Muscle of back (tissue), 13 donors: ENCODE measurements at places on chromosomes 11 and 22. TPM values are rescaled to one million over a fixed set of nuclear protein-coding genes. Genes with fewer than 3 reads are reported as not detected.

DNA sequence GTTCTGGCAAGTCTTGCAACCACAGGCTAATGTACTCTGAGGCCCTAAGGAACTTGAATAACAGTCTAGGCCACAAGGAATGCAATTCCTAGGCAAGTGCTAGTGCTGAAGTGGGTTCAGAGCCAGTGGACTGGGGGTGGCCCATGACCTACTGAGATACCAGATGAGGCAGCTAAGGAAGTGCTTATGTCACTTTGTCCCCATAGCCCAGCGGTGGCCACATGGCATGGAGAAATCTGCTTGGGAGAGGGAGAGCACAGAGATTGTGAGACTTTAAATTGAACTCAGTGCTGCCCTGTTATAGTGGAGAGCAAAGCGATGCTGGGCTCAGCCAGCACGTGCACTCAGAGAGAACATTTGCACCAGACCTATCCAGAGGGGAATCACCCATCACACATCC is 629.5 kb downstream of the JRKL start:
- DNase-seq, result no peak

- DNase-seq, result no peak
Observed at GRCh38 chr11:36447947-36448346, 62.1 kb downstream of the TRAF6 start.

DNA sequence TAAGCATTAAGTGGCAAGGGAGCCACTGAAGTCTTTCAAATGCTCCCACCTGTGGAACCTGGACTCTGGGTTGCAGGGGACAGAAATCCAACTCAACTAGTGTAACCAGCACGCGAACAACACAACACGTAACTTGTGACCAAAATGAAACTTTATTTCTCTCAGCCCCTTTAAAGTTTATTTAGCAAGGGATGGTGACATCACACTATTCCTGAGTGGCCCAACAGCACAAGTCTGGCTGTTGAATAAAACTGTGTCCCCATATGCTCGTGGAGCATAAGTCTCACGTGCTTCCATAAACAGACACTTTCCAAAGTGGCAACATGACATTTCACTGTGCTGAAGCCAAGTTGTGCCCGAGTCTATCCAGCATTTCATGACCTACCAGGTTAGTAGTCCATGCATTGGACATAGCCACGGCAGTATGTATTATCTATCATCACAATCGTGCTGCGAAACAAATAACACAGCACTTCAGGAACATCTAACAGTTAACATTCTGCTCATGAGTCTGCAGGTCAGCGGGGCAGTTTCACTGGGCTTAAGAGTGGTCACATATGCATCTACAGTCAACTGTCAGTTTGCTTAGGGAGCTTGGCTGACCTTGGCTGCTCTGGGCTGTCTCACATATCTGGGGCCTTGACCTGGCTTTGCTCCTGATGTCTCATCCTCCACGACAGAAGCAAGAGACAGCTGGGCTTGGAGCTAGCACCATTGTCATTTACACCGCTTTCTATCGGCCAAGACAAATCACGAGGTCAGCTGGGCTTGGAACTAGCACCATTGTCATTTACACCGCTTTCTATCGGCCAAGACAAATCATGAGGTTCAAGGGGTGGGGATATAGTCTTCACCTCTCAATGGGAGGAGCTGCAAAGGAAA is 35.0 kb upstream of the LMO2 start:
- DNase-seq, result no peak

GRCh38 chr11:70483917-70484316 is 85.6 kb downstream of the CTTN start:
- no peak for DNase-seq

GRCh38 chr22:49431551-49431950 is 396.1 kb downstream of the BRD1 start:
- no peak for DNase-seq

DNA sequence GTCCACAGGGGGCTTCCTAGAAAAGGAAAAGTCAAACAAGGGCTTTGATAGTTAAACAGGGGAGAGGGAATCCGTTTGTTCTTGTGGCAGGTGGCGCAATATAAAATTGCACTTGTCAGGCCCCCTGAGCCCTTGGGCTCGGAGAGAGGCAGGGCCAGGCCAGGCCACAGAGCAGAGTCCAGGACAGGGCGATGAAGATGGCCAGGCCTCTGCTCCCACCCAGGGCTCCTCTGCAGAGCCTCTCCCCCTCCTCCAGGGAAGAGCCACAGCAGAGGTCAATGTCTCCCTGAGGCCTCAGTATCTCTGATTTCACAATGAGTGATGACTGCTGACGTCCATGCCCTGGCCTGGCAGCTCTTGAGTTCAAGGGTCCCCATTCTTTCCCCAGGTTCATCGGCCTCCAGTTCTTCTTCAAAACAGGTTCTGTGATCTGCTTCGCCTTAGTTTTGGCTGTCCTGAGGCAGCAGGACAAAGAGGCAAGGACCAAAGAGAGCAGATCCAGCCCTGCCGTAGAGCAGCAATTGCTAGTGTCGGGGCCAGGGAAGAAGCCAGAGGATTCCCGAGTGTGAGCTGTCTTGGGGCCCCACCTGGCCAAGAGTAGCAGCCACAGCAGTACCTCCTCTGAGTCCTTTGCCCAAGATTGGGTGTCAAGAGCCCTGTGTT is 36.4 kb upstream of the TPBGL start:
- DNase-seq, result no peak

DNA sequence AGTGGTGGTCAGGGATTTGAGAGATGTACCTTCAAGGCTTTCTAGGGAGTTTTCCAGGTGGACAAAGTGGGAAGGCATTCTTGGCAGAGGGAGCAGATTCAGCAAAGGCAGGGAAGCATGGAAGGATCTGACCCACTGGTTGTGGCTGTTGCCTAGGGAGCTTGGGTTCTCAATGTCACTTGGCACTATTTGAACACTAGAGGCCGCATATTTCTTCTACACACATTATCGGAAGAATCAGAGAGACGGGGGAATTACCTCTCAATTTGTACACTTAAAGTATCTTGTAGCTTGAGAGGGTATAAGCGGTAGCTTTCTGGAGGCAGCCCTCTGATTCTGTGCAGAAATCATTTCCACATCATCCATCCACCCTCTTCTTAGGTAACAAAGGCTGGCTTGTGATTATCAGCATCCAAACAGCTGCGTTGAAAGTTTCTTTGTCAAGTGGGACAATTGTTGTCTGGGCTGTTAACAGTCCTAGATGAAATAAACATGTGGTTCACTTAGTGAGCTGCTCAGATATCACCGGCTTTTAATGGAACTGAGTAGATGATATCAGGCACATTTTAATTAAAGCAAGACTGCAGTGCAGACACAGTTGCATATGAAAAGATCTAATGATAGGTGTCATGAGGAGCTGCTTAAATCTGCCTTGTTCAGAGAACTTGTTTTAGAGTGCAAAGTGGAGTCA is 2.6 kb downstream of the NELL1 start:
- DNase-seq, result no peak

- DNase-seq, result no peak
Observed at GRCh38 chr11:106495046-106495445, 417.6 kb downstream of the AASDHPPT start.

DNA sequence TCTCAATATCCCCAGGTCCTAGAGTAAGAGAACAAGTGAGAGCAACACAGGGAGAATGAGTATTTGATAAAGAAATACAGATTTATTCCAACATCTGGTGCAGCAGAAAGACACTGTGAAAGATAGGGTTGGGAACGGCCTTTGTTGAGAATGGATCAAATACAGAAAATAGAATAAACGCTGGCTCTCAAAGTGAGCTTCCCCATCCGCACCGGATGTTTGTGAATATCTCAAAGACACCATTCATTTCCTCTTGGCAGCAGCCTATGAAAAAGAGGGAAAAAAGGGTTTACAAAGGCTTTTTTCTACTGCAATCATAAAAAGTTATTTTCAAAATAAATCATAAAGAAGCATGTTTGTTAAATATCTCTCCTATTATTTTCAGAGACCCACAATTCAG is 279.3 kb downstream of the CASP12 start:
- no peak for DNase-seq

DNA sequence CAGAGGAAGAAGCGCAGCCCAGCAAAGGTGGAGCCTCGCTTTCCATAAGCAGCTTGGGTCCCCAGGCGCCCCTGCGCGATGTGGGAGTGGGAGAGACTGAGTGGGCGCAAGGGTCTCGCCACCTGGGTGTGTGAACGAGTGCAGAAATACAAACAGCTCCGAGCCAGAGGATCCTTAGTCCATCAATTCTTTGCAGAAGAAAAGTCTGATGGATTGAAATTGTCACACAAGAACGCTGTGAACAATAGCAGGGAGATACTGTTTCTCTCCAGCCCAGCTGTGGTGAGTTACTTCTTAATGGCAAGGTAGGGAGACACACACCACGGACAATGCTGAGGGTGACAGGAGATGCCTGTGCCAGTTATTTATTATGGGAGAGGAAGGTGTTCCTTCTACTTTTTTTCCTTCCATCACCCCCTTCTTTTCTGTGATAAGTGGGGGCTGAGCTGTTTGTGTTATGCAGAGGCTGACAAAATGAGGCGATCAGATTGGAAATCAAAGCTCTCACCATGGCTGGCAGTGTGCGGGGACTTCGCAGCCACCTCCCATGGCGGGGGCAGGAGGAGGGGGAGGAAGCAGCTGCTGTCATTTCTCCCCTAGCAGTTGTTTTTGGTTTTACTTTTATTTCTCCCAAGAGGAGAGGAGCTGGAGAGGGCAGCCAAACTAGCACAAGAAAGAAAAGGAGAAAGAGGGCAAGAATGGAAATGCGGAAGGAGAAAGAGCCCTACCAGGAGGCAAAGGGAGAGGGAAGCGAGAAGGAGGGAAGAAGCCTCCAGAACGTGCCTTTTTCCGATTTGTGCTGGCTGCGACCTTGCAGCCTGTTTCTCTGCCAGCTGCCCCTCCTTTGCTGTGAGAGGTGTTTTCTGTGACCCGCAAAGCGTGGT is 755.8 kb downstream of the NTM start:
- DNase-seq, result peak; percentile 55

- no peak for DNase-seq
Observed at GRCh38 chr11:45928535-45929215, 6.2 kb downstream of the LARGE2 start.

GRCh38 chr22:49158741-49159564 is 668.7 kb downstream of the BRD1 start:
- DNase-seq, result no peak

DNA sequence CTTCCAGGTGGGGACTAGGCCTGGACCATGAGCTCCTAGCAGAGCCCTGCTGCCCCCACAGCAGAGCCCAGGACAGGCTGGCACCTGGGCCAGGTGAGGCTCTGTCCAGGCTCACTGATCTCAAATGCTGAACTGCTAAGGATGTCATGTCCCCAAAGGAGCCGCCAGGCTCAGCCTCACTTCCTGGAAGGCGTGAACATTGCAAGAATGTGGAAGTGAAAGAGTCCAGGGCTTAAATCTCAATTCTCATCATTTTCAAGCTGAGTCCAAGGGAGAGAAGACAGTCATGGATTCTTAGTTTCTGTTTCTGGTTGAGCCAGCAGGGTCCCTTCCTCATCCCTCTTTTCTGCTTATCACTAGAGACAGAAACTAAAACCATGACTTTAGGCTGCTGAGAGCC is 5.0 kb downstream of the ASCL2 start:
- no peak for DNase-seq

DNA sequence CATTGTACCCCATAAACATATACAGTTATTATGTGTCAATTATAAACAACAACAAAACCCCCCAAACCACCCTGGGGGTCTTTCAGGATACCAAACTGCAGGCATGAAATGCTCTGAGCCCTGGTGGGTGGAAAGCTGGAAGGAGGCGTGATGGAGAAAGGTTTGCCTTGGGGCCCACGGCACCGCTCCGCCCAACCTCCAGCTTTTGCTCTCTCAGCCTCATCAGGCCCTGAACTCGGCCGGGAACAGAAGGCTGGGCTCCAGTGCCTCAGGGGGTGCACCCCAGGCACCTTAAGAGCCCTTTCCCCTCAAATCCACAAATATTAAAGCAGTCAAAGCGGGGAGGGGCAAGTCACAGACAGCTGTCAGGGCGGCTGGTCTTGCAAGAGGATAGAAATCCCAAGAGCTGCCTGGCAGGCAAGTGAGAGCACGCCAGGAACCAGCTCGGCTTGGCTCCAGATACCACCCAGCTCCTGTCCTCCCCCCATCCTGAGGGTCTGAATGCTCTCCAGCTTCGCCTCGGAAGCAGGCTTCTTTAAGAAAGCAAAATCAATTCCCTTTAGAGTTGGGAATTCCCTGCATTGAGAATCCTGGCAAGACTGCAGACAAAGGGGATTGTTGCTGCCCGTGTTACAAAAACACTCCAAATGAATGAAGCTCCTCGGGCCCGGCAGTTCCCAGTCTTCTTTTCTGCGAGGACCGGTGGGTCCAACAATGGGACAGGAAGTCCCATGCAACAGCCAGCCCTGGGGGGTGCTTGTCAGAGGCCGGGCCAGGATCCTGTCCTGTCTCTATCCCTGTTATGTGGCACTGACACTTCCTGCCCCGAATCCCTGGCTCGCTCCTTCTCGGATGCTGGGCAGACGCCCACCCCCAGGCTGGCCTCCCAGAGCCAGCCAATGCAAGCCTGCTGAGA is 80.8 kb downstream of the NAT10 start:
- no peak for DNase-seq

DNA sequence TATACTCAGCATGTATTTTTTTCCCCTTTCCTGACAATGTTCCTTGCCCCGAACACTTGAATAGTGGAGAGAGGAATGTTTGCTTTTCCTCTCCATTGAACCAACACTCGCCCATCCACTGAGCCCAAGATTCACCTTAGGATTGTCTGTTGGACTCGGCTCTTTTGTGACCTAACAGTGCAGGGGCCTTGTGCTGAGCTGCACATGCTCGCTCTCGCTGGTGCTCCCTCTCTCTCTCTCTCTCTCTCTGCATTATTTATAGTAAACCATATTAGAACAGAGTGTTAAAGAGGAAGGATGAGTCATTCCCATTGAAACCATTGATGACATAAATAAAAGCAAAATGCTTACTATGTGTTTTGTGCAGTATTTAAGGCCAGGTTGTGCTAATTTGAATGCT is 20.7 kb downstream of the ZBTB16 start:
- no peak for DNase-seq

- no peak for DNase-seq
Observed at GRCh38 chr11:19935507-19935906, 222.9 kb downstream of the NAV2 start.

The GPR137 gene
- 18.4 TPM for polyA plus RNA-seq

The OR5F1 gene
- not detected for polyA plus RNA-seq

The LIF gene
- polyA plus RNA-seq, result 0.99 TPM

The DKK3 gene
- polyA plus RNA-seq, result 68.0 TPM

The EXPH5 gene
- polyA plus RNA-seq, result 0.28 TPM

The OR4S1 gene
- polyA plus RNA-seq, result not detected

The KIAA0930 gene
- 12.9 TPM for polyA plus RNA-seq

The HMOX1 gene
- polyA plus RNA-seq, result 18.3 TPM

The SCN4B gene
- polyA plus RNA-seq, result 4.3 TPM

The AIFM3 gene
- 0.24 TPM for polyA plus RNA-seq

The RFPL3 gene
- not detected for polyA plus RNA-seq

The ACTN3 gene
- polyA plus RNA-seq, result 80.9 TPM

The CAPN1 gene
- polyA plus RNA-seq, result 76.4 TPM
